Cardiac septum (tissue), 1 donor: ENCODE measurements at places on chromosomes 2 and 18. TPM values are rescaled to one million over a fixed set of nuclear protein-coding genes. Genes with fewer than 3 reads are reported as not detected.

DNA sequence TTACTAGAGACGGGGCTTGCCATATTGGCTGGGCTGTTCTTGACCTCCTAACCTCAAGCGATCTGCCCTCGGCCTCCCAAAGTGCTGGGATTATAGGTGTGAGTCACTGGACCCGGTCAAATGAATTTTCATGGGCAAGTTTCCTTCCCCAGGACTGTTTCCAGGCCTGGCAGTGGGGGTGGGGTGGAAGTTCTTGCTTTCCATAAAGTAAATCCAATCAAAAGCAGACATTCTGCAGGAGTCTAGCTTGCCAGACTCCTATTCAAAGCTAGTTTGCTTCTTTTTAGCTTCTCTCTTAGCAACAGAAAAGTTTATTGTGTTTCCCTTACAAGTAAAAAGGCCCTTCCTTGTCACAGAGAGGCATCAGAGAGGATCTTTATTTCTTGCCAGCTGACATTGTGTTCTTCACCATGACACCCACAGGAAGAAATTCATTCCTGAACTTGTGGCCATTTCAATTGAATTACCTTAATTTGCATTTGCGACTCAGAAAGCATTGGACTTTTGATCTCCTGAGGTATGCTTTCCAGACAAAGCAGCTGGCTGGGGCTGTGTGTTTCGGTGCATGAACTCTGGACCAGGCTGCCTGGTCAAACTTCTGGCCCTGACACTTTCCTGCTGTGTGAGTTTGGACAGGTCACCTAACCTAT lies 37.9 kb downstream of the LYPD1 start:
- DNase-seq: no peak

DNA sequence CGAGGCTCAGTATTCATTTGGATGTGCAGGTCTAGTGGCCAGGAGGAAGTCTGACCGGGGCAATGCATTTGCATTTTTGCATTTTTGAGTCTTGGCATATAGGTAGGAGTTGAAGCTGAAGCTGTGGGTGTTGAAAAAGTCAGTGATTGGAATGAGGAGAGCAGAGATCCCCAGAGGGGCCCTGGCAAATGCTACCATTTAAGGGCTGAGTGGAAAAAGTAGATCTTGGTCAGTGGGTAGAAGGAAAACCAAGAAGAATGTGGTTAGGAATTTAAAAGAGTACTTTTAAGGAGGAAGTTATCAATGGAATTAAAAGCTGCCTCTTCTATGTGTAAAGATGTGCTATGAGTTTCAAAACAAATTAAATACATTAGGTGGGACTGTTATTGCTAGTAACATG lies 143.0 kb downstream of the ZEB2 start:
- no peak for DNase-seq

DNA sequence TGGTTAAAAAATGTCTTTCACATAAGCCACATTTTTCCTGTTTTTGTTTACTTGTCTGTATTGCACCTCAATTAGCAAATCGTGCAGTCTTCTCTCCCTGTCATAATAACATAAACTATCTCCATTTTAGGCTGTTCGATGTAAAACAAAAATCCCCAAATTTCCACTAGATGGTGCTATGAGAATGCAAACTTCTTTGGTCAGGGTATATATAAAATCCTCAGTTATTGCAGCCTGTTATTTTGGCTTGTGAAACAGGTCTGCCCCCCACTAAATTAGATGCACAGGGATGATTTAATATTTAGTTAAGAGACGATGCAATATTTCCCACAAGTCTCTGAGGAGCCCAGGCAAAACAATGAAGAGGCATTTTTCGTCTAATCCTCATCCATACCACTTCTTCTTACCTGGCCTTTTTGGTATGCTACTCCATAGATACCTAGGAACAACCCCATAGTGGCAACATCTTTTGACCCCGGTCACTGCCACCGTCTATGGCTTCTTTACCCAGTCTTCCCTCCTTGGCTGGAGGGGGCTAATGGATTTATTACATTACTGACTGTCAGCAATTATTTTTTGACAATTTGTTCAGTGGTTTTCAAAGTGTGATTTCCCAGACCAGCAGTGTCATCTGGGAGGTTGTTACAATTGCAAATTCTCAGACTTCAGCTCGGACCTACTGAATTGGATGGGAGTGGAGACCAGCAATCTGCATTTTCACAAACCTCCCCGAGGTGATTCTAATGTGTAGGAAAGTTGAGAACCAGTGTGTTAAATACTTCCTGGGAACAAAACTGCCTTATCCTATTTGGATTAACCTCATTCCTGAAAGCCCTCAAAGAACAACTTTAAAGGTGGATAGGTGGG lies 117.4 kb upstream of the CWC22 start:
- DNase-seq: no peak

DNA sequence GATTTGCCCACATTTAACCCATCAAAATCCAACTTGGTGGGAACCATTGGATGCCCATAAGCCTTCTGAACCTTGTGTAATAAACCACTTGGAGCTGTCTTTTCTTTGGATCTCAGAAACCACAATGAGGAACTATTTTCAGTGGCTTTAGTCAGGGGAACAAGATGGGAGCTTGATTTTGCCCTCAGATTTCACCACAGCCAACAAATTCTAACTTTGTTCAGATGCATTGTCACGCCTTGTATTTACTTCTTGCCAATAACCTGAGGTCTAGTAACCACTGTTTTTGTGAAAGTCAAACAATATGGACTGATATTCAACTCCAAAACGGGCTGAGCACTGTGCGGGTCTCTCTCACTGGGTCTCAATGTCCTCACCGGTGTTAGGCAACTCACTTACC lies 508.2 kb downstream of the TNS1 start:
- DNase-seq: no peak

- no peak for DNase-seq
These were observed 247.4 kb downstream of the MYO3B start for GRCh38 chr2:170425281-170425751.

- no peak for DNase-seq
These were observed 88.4 kb upstream of the RGPD4 start for GRCh38 chr2:107738266-107738665.

DNA sequence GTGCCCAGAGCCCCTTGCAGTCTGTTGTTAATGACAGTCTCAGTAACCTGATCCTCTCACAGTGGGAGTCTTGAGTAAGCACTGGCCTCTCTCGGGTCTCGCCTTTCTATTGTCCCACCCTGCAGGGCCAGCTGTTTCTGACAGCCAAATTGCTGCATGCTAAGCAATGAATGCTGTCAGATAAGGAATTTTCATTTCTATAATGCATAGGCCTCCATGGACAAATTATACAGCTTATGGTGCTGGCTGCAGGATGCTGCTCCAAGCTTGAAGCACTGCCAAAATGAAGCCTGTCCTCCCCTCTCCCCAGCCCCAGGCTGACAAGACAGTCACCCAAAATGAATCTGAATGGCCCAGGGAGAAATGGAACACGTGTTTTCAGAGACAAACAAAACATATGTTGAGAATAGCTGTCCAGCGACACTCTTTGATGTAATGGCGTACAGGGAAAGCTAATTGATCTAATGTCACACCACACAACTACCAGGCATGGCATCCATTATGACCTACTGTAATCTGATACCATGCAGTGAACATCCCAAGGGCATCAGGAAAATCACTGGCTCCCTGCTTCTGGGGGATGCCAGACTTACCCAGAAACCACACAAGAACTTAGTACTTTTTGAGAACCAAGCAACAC lies 36.8 kb downstream of the ACVR1 start:
- no peak for DNase-seq

GRCh38 chr2:152238016-152238415 lies 62.5 kb upstream of the STAM2 start:
- no peak for DNase-seq

Gene KCNG2
- total RNA-seq: 0.32 TPM

Gene XDH
- not detected for total RNA-seq

Gene KLF7
- total RNA-seq: 34.4 TPM

Gene CHRNG
- not detected for total RNA-seq

Gene LONRF2
- total RNA-seq: 24.5 TPM
